ENCODE measurements at places on chromosomes 11 and 22.

GRCh38 chr11:86193297-86194095 lies 51.1 kb upstream of the EED start:
- peak; percentile 25 for DNase-seq

DNA sequence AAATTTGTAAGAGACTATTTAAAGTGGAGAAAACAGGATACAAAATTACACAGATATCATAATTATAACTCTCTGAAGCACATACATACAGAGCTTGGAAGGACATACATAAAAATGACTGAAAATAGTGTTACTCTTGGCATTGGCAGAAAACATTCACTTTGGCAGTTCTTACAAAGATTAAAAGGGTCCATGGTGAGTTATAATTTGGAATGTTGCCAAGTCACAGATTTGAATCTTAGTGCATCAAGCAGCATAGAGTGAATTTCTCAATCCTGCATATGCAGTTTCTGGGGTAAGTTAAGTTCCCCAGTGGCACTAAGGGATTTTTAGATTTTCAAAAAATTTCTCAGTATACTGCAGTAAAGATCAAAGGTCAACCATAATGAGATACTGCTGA lies 115.9 kb downstream of the CCDC81 start:
- no peak for DNase-seq

DNA sequence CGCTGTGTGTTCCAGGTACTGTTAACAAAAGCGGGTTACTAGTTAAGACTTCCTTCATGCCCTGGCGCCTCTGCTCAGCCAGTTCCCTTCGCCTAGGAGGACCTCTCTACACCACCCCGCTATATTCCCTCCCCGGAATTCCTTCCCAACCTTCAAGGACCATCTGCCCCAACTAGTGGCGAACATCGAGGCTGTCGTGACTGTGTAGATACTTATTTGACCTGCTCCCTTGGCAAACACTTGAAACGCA lies 450 bp upstream of the BCL2L13 start:
- DNase-seq: no peak

- no peak for DNase-seq
Observed at GRCh38 chr22:48567213-48567975, 1260.3 kb downstream of the BRD1 start.

DNA sequence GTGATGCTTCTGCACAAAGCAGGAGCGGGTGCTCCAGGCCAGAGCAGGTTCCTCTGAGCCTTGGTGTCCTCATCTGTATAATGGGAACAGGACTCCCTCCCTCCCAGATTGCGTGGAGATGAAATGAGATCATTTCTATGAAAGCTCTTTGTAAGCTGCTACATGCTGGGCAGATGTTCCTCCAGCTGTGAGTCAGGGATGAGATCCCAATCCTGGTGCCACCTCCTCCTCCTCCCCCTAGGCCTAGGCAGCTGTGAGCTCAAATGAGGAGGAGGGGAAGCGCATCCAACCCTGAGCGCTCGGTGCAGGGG lies 7.0 kb upstream of the CABP2 start:
- no peak for DNase-seq

DNA sequence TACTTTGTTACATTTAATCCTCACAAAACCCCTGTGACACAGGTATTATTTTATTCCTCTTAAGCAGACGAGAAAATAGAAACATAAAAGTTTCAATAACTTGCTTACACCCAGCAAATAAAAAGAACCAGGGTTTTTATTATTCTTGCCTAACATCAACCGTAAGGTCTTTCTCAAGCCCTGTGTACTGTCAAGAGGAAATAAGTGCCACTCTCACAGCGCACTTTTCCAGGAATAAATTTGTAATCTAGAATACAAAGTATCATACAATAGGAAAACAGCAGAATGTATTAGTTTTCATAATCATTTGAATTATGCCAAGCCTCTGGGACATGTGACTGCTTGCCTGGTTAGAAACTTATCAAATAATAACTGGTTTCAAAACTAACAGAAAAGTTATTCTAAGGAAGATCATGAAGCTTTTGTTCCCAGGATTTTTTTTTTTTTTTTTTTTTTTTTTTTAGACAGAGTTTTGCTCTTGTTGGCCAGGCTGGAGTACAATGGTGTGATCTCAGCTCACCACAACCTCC lies 7.4 kb downstream of the CCDC34 start:
- no peak for DNase-seq

DNA sequence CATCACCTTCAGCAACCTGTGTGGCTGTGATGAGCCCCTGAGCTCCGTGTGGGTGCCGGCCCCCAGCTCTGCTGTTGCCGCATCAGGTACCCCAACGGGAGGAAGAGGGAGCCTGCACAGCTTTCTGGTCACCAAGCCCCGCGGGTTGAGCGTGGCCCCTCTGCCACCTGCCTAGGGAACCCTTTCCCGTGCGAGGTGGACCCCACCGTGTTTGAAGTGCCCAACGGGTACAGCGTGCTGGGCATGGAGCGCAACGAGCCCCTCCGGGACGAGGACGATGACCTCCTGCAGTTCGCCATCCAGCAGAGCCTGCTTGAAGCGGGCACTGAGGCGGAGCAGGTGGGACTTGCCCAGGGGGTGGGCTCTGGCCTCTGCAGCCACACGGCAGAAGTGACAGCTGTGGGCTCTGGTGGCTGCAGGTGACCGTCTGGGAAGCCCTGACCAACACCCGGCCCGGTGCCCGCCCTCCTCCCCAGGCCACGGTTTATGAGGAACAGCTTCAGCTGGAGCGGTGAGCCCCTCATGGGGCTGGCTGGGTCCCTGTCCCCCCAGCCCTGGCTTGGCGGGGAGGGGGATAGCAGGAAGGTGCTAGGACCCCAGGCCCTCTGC lies 1.9 kb upstream of the SSH3 start:
- no peak for DNase-seq

- no peak for DNase-seq
Observed at GRCh38 chr11:27497284-27497866, 9.2 kb downstream of the LIN7C start.

GRCh38 chr11:69448471-69449284 lies 32.8 kb upstream of the LINC01488 start:
- no peak for DNase-seq

DNA sequence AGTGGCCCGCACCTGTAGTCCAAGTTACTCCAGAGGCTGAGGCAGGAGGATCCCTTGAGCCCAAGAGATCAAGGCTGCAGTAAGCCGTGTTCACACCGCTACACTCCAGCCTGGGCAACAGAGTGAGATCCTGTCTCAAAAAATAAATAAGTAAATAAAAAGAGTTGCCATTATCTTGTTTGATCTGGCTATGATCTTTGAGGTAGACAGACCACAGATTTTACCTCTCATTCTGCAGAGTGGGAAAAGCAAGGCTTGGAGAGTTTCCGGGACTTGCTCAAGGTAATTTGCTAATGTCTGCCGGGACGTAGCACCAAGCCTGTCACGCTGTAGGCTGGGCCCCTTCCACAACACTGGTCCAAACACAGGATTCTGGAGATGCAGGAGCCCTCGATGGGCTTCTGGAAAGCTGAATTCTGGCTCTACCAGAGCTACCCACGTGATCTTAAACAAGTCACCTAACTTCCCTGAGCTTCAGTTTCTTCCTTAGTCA lies 6.8 kb downstream of the GRAP2 start:
- DNase-seq: no peak

GRCh38 chr11:128767591-128768001 lies 73.7 kb downstream of the FLI1 start:
- DNase-seq: no peak

DNA sequence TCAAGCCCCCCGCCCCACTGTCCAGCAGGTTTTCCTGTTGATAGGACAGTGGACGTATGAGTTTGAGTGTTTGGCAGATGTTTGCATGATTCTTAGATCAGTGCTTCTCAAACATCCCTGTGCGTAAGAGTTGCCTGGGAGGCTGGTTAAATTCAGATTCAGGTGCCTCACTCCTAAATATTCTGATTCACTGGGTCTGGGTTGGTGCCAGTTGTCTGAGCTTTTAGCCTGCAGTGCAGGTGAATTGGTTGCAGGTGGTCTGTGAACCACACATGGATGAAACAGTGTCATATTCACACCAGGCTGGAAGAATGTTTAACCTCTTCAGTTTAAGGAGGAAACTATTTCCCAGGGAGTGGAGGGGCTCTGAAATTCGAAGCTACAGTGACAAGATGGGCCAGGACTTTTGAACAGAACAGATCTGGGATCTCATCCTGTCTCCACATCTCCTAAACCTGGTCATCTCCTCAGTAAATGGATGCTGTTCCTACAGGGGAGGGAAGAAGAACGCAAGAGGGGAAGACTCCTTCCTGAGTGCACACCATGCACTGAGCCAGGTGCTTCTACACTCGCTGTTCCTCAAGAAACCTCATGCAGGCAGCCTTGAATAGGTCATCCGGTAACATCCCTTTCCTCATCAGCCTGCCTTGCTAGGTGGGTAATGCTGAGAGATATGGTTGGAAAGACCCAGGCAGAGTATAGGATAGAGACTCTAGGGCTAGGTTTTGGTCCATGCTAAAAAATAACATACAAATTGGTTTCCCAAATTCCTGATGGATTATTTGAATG lies 47.8 kb downstream of the TEAD1 start:
- DNase-seq: no peak

- no peak for DNase-seq
Observed at GRCh38 chr11:6855971-6856541, 6.8 kb upstream of the OR10A2 start.

GRCh38 chr11:46319074-46319453 lies 28.2 kb upstream of the DGKZ start:
- no peak for DNase-seq

- no peak for DNase-seq
Observed at GRCh38 chr11:13965337-13965736, 2.8 kb downstream of the SPON1 start.

DNA sequence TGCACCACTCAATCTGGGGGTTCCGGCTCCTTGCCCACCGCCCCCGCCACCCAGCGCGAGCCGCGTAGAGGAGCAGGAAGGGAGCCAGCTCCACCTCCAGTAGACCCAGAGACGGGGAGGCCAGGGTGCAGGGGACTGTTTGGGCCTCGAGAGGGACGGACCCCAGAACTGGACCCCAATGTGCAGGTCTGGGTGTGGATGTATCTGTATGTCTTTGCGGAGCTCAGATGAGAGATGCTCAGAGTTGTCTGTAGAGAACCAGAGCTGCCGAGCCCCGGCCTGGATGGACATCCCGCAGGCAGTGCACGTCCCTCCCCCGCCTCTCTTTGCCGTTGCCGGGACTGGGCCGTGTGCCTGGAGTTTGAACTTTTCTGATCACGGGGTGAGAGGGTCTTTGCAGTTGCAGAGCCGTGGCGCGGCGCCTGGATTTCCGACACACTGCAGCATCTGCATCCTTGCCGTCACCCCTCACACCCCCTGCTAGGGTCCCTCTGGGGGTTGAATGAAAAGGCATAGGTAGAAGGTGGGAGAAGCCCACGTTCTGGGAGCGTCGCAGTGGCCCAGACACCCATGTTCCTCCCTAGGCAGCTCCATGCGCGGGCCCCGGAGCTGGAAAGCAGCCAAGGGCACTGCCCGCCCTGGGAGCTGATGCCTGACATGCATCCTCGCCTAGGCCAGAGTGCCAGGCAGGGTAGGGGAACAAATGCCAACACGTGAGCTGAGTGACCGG lies 105.2 kb downstream of the KCNQ1 start:
- DNase-seq: no peak

DNA sequence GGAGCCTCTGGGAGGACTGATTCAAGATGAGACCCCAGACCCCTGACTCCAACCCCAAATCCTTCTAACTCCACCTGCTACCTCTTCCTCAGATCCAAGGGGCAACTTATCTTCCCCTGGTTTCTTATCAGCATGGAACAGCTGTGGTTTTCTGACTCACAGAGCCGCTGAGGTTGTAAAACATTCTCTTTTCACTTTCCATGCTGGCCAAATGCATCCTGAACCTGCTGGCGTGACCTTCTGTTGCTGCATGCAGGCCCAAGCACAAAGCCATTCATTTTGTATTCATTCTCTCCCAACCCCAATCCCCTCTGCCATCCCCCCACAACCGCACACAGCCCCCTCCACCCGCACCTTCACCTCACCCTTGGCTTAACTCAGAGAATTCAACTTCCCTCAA lies 70.3 kb downstream of the SEZ6L start:
- DNase-seq: no peak

DNA sequence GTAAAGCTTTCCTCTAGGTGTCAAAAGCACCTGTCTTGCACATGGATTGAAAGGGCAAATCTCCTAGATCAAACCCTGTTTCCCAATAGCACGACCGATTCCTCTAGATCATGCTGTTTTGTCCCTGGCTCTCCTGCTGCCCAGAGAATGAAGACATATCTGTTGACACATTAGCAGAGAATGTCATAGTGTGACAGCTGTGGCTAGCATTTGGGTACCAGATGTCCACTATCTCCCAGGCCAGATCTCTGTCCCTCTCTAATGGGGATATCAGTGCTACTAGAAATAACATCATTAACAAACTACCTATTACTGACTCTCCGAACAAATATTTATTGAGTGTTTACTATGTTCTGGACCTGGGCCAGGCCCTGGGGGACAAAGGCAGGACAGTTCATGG lies 72.4 kb upstream of the ISX start:
- DNase-seq: no peak

- DNase-seq: no peak
Observed at GRCh38 chr22:34885852-34886251, 180.1 kb upstream of the ISX start.

DNA sequence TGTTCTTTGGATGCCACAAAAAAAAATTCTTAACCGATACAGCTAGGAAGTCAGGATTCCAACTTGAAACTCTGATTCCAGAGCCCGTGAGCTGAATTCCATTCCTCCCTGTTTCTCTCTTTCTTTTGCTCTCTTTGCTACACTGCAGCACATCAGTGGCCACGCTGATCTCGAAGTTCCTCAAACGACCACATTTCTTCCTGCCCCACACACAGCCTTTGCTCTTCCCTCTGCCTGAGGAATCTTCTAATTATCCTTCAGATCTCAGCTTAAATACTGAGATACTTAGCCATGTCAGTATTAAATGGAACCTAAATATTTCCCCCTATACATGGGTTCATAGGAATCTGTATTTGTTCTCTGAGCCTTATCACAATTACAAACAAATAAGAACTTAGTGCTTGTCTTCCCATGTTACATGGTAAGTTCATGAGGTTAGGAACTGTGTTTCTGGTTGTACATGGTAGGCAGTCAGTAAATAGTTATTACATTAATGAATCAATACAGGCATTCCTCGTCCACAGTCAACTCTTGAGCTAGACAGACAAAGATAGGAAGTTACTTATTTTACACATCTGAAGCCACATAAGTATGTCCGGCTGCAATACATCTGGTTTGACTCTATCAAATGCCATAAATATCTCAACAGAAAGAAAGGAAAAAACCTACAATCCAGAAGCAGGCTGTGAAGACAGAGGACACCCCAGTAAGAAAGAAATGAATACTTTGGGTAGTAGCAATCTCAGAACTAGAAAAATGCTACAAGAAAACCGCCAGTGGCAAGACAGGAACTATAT lies 86.6 kb downstream of the MAML2 start:
- no peak for DNase-seq

- no peak for DNase-seq
Observed at GRCh38 chr11:110125632-110126031, 32.4 kb downstream of the ZC3H12C start.

GRCh38 chr11:45383224-45383623 lies 97.1 kb upstream of the SYT13 start:
- DNase-seq: no peak

GRCh38 chr11:116984589-116984988 lies 113.6 kb downstream of the SIK3 start:
- no peak for DNase-seq
